ACHN (cell line): ENCODE measurements at places on chromosomes 4 and X.

DNA sequence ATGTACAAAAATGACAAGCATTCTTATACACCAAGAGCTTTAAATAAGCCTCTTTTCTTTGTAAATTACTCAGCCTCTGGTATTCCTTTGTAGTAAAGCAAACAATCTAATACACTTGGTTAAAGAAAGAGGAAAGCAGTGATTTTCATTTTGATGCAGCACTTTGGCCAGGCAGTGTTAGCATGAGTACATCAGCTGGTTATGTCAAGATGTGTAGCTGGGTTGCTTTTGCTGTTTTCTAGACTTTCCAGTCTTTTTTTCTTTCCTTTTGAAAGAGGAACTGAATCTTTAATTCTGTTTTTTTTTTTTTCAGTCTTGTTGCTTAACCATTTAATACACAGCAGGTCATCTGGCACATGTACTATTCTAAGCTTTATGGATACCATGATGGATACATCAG is 167.1 kb upstream of the AADAT start:
- no peak for DNase-seq

DNA sequence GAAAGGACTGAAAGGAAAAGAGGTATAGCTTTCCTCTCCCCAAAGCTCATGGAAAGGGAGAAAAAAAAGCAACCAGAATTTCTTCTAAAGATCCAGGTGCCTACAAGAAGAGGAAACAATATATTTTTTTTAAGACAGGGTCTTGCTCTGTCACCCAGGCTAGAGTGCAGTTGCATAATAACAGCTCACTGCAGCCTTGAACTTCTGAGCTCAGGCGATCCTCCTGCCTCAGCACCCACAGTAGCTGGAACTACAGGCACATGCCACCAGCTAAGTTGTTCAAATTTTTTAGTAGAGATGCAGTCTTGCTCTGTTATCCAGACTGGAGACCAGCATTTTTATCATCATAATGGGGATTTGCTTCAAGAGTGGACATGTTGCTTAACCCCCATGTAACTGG is 30.5 kb upstream of the BBS12 start:
- DNase-seq, result no peak

DNA sequence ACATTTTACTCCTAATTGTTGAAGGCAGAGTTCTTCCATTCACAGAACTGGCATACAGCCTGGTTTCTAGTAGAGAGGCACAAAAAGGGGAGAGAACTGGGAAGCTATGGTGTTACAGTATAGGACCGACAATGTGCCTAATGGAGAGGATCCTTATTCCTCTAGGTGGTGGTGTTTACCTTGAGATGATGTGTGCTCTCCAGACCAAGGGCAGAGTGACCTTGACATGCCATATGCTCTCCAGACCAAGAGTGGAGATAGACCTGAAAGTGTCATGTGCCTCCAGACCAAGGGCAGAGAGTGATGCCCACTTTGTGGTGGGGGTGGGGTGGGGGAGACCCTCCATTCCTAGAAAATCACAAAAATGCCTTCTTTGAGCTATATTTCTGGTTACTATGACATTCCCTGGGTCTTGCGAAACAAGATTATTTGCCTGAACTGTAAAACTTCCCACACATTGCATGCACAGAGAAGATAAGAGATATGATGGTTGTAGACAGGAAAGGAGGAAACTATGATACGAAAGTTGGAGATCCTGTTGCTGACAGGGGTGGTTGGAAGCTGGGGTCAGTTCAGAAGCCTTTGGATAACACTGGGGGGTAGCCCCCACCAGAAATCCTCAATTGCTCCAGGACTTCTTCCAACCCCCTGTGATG is 119.7 kb downstream of the TEX13C start:
- no peak for DNase-seq

- no peak for DNase-seq
Observed at GRCh38 chrX:66872771-66873170, 233.9 kb upstream of the EDA2R start.

GRCh38 chr4:26160591-26160990 is 160.2 kb upstream of the RBPJ start:
- no peak for DNase-seq

GRCh38 chr4:119471259-119471658 is 149.3 kb upstream of the FABP2 start:
- no peak for DNase-seq
